ENCODE measurements at places on chromosomes 7 and 10.

GRCh38 chr10:36469585-36469984 lies 655.8 kb upstream of the ANKRD30A start:
- DNase-seq, result no peak

- DNase-seq, result no peak
Measured at GRCh38 chr7:2967705-2968104, 76.0 kb downstream of the CARD11 start.

DNA sequence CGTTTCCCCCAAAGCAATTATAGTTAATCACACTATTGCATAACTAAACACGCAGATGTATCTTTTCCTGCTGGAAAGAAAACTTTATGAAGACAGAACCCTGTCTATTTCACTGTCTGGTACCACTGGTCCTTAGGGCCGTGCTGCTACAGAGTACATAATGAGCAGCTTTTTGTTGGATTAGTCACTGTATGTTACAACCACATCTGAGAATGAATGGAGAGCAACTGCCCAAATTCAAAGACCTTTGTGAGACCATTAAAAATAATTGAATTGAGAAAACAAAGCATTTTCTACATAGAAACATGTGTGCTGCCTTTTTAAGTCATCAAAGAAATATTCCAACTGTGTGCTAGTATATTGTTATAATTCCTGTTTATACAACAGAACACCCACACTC lies 111.3 kb upstream of the SORCS1 start:
- no peak for DNase-seq

DNA sequence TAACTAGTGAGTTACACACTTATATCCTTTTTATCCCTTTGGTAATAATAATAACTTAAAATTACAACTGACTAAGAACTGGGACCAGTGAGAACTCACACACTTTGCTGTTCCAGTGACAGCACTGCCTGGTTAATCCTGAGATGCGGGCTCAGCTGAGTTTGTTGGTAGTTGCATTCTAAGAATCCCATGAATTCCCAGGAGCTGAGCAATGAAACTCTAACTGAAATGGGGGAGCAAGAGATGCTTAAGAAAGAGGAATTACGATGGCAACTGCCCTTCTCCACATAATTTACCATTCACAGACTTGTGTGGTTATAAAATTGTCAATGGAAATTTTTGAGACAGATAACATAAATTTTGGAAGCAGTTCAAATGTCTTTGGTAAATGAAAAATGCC lies 659.4 kb downstream of the MAGI2 start:
- DNase-seq, result no peak

DNA sequence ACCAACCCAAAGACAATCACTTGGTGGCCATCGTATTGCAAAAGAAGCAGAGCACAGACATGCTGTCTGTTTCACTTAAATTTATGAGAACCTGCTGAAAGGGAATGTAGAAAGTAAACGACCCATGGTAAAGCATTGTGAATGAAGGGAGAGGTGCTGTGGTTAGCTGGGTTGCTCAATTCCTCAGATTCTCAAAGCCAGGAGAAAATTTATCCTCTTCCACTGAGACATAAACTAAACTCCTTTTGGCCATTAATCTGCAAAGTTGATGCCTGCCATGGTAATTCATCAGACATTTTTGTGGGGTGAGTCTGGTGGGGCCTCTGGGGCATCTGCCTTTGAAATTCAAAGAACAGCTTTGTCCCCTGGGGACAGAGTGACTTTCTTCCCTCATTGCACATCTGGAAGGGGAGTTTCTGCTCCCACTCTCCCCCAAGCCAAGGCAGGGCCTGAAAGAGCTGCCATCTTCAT lies 951.0 kb downstream of the LRMDA start:
- DNase-seq, result no peak
